ENCODE measurements at places on chromosomes 12 and 14.

DNA sequence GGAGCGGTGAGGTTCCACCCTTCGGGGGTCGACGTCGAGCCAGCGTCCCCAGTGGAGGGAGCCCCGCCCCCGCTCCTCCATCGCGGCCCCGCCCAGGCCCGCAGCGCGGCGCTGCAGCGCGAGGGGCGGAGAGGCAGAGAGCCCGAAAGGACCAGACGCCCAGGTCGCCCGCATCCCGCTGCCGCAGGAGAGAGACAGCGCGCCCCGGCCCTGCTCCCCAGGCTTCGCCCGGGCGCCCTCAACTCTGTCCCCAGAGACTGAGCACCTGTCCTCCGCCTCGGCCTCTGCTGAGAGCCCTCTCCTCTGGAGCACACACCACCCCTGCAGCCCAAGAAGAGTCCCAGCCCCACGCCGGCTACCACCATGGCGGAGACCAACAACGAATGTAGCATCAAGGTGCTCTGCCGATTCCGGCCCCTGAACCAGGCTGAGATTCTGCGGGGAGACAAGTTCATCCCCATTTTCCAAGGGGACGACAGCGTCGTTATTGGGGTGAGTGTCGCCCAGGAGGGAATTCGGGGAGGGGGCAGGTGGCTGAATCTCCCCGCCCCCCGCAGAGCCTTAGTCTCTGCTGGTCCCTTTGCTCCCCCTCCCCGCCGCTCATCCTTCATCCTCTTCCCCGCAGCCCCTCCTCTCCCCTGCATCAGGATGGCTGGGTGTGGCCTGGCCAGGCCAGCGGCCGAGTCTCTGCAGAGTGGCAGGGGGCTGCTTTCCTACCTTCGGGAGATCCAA is at the start of gene KIF5A:
KIF5A (plus strand) TSS at position 136 of the 732 bp plus-strand sequence; CDS start at position 364, 228 bp downstream.
- DNase-seq = no peak

- DNase-seq = no peak
Observed at GRCh38 chr14:77313371-77313770, 7.3 kb downstream of the POMT2 start.

GRCh38 chr12:69600804-69601203 is 9.9 kb downstream of the LRRC10 start:
- no peak for DNase-seq

GRCh38 chr12:78964521-78964920 is 99.9 kb downstream of the SYT1 start:
- no peak for DNase-seq

DNA sequence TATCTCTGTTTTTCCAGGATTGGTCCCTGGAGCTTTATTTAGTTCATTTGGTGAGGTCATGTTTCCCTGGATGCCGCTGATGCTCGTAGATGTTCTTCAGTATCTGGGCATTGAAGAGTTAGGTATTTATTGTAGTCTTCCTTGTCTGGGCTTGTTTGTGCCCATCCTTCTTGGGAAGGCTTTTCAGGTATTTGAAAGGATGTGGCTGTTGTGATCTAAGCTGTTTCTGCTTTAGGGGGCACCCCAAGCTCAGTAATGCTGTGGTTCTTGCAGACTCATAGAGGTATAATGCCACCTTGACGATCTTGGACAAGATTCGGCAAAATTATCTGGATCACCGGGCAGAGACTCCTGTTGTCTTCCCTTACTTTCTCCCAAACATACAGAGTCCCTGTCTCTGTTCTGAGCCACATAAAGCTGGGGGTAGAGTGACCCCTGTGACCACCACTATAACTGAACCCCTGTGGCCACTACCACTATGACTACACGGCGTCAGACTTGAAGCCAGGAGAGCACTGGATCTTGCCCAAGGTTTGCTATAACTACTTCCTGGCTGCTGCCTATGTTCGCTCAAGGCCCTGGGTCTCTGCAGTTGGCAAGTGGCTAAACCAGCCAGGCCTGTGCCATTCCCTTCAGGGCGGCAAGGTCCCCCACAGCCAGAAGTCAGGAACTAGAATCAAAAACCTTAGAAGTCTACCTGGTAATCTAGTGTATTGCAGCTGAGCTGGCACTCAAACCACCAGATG is 40.9 kb downstream of the FGD4 start:
- peak; percentile 94 for DNase-seq

GRCh38 chr12:124563401-124563800 is 4.0 kb downstream of the NCOR2 start:
- DNase-seq = no peak

- DNase-seq = peak; percentile 84
Observed at GRCh38 chr12:99498756-99499155, 148.8 kb upstream of the GARIN6 start.

DNA sequence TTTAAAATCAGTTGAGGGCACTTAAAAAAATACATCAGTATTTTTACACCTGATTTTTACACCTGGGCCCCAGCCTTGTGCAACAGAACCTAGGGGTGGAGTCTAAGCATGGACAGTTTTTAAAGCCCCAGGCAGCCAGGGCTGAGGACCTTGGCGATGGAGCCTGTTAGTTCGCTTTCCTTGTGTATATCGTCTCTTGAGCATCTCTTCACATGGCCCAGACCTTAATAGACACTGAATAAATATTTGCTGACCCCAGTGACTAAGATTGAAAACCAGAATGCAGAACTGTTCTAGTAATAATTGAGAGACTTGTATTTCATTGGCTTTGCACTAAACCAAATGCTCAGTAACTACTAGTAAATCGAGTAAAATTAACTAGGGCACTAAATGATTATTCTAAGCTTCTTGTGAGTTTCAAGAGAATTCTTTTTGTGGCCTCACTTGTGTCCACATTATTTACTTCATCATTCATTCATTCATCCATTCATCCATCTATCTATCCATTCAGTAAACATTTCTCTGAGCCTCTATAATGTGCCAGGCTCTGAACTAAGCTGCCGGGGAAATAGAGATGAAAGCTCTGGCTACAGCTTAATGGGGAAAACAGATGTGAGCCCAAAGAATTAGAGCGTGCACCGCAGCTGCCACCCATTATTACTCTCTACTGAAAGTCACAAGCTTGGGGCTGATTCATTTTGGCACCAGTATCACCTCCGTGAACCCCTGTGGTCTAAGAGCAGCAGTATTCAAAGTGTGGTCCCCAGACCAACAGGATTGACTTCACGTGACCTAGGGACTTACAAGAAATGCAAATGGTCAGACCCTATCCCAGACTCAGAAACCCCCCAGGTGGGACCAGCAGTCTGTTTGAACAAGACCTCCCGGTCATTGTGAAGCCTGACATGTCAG is 30.7 kb upstream of the BCL7A start:
- DNase-seq = no peak

GRCh38 chr14:29716150-29716549 is 211.5 kb downstream of the PRKD1 start:
- DNase-seq = no peak

GRCh38 chr14:51852541-51852940 is 7.9 kb upstream of the GNG2 start:
- no peak for DNase-seq

DNA sequence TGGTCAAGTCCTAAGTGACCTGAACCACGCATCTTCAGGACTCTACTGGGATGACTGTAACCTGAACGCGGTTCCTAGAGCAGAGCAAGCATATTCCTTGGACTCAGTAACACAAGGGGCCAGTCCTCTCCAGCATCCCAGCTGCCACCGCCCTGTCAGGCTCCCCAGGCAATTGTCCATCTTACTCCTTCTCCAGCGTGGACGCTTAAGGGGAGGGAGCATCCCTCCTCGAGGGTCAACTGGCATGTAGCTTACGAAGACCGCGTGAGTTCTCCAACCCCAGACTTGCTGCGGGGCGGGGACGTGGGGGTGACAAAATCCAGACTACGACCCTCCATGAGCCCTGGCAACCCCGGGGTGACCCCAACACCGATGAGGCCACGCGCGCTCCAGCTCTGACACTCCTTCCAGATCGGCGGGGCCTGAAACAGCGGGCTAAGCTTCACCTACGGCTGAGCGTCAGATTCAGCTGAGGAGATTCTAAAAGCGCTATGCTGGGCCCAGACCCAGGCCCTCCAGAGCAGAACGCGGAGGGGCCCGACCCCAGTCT is 846 bp upstream of the MTHFD1 start:
- no peak for DNase-seq

GRCh38 chr12:131994589-131994988 is 44.8 kb downstream of the EP400 start:
- DNase-seq = no peak

DNA sequence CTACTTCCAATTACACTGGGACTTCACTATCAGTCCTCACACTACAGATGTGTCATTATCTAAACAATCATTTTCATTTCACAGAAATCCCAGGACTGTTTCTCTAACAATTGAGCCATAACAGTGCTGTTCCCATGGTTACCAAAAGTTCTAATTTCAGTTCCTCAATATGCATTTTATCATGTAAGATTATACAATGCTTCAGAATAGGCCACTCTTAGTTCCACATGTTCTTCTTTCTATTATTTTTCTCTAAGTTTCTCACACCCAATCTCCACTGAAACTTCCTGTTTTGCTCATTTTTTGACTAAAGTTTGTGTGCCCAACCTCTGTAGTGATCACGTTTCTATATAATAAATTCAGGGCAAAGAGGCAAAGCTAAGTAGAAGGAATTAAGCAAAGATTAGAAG is 185.8 kb downstream of the DUSP6 start:
- no peak for DNase-seq

DNA sequence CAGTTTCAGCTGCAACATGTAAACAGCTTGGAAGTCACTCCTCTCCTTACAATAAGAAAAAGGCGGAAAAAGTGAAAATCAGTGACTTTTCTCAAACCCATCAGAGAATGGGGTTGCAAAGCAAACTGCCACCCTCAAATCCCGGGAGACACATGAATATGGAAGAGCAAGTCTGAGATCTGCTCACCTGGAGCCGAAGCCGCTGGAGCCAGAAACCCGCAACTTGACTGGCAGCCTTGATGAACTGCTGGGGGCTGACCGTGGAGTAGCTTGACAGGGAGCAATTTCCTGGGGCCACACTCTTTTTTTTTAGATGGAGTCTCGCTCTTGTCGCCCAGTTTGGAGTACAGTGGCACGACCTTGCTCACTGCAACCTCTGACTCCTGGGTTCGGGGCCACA is 208.2 kb downstream of the KIF26A start:
- no peak for DNase-seq

DNA sequence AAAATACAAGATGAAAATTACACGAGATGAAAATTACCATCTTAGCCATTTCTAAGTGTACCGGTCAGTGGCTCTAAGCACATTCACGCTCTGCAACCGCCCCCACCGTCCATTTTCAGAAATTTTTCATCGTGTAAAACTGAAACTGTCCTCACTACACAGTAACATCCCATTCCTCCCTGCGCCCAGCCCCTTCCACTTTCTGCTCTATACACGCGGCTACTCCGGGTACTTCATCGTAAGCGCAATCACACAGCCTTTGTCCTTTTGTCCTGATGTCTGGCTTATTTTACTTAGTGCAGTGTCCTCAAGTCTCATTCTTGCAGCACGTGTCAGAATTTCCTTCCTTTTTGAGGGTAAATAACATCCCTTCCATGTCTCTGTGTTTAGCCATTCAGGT is 3.6 kb upstream of the GPR132 start:
- DNase-seq = no peak

- no peak for DNase-seq
Observed at GRCh38 chr14:35296545-35296944, 4.4 kb downstream of the PSMA6 start.

DNA sequence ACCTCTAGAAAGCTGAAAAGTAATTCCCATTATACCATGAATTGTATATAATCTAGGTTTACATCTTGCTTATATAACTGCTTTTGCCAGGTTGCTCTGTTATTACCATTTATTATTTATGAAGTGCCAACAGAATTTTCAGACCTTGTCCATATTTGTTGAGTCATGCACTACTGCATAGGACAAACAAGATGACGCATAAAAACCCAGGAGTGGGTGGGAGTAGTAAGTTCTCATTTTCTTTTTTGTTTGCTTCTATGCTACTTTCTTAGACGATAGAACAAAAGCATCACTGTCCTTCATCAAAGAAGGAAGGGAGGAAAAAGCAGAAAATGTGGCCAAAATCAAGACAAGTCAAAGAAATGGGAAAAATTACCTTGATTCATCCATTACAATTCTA is 119.0 kb upstream of the RASSF8 start:
- no peak for DNase-seq

- no peak for DNase-seq
Observed at GRCh38 chr14:103003850-103004249, 53.5 kb downstream of the CDC42BPB start.

GRCh38 chr12:47549258-47549657 is 156.6 kb downstream of the RPAP3 start:
- peak; percentile 54 for DNase-seq

- peak; percentile 71 for DNase-seq
Observed at GRCh38 chr12:113858841-113859386, 107.2 kb downstream of the RBM19 start.

DNA sequence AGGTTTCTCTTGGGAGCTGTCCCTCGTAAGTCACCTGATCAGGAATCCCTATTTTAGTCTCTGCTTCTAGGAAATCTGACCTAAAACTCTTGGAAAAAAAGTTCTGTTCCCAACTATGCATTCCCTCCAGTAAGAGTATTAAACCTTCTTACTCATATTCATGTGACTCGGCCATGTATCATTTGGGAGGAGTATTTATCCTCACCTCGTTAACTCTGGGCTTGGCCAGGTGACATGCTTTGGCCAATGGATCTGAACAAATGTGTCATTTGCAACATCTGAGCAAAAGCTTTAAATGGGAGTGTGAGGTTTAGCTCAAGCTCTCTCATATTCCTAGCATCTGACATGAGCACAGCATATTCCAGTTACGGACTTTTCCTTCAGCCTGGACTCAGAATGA is 226.8 kb downstream of the NUAK1 start:
- DNase-seq = no peak

DNA sequence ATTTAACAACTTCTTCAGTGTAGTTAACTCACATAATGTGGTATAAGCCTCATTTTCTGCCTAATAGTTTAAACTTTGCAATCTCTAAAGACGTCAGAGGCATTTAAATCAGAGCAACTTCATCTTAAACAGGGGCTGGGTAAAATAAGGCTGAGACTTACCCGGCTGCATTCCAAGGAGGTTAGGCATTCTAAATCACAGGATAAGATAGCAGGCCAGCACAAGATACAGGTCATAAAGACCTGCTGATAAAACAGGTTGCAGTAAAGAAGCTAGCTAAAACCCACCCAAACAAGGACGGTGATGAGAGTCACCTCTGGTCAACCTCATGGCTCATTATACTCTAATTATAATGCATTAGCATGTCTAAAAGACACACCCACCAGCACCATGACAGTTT is 115.6 kb upstream of the PKP2 start:
- peak; percentile 89 for DNase-seq
